T-helper 2 cell (primary cell): ENCODE measurements at places on chromosomes 5 and 9.

GRCh38 chr5:151122828-151123227 is 34.8 kb downstream of the ANXA6 start:
- no peak for DNase-seq

GRCh38 chr9:98010445-98010844 is 27.3 kb downstream of the ANP32B start:
- no peak for DNase-seq

DNA sequence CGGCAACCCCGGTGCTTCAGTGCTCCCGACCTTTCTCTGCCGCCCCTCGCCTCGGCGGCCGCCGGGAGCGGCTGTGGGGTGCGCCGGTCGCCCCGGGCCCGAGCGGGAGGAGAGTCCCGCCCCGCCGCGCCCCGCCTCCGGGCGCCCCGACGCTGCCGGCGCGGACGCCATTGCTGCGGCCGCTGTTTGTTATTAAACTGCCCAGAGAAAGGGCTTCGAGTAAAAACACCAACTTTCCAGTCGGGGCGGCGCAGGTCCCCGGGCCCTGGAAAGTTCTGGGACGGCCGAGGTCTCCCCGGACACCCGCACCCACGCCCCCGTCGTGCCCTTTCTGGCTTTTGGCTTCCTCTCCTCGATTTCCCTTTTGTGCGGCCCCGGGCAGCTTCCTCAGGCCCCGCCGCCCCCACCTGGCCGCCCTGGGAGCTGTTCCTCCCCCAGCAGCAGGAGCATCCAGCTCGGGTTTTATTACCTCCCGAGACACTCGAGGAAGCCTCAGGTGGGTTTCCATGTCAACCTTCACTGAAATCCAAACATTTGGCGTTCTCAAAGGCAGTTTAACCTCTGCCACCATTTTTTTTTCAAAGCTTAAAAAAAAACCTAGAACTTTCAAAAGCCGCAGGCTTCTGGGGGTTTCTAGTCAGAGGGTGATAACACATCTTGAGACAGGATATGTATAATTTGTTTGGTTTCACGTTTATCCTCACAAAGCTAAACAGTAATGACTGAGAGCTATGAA is 334.4 kb downstream of the CWC27 start:
- peak; percentile 32 for DNase-seq

- DNase-seq: no peak
Measured at GRCh38 chr5:3597167-3598007, 1.8 kb downstream of the IRX1 start.

- no peak for DNase-seq
Measured at GRCh38 chr5:71481441-71481840, 26.0 kb downstream of the BDP1 start.

- no peak for DNase-seq
Measured at GRCh38 chr5:162230348-162230747, 162.8 kb downstream of the GABRG2 start.
